Dorsolateral prefrontal cortex (tissue), 122 donors: ENCODE measurements at places on chromosomes 12 and 14. TPM values are rescaled to one million over a fixed set of nuclear protein-coding genes. Genes with fewer than 3 reads are reported as not detected.

GRCh38 chr14:47226877-47227520 is 448.4 kb downstream of the MDGA2 start:
- no peak for DNase-seq

DNA sequence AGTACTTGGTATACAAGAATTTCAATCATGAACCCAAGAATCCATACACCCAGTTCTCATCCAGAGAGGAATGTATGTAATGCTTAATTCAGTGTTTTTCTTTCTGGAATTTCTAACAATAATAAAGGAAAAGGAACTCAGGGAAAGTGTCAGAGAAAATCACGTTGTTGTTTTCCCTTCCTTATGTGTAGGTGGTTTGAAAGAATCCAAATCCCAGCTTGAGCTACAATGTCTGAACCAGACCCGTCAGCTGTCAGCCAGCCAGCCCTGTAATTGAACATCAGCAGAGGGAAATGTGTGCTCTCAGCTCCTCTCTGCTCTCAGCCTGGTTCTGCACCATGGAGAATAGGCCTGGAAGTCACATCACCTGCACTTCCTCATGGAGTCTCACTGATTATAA is 126.5 kb downstream of the TMEM30B start:
- DNase-seq = no peak

GRCh38 chr12:109871668-109872314 is 8.6 kb downstream of the GLTP start:
- no peak for DNase-seq

DNA sequence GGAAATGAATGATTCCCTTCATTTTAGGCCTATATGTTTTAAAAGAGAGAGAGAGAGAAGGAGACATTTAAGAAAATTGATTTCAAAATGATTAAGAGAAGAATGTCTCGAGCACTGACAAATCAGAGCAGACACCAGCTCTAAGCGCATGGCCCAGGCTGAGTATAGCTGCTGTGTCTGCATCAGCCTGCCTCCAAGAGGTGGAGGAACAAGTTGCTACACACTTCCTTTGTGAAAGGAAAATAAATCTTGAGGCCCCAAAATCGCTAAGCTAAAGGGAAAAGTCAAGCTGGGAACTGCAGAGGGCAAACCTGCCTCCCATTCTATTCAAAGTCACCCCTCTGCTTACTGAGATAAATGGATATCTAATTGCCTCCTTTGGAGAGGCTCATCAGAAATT is 728.7 kb upstream of the TMEM132C start:
- DNase-seq = no peak

The PROX2 gene
- not detected for total RNA-seq

- DNase-seq = no peak
These were observed 32.5 kb upstream of the PLEKHG6 start for GRCh38 chr12:6277982-6278438.

DNA sequence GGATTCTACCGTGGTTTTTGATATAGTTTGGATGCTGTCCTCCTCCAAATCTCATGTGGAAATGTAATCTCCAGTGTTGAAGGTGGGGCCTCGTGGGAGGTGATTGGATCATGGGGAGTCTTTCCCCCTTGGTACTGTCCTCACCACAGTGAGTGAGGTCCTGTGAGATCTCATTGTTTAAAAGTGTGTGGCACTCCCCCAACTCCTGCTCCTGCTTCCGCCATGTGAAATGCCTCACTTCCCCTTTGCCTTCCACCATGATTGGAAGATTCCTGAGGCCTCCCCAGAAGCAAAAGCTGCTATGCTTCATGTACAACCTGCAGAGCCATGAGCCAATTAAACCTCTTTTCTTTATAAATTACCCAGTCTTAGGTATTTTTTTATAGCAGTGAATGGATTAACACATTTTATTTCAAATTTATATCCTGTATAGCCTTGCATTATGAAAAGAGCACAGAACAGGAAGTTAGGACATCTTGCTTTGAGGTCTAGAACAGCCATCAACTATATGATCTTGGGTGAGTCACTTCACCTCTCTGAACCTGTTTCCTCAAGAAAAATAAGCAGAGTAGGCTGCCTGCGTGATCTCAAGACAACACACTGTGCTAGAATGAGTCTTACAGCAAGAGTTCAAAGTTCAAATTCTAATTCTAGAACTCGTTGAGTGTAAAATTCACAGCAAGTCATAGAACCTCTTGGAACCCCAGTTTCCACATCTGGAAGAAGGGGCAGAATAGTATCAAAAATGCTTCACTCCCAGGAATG is 160.9 kb upstream of the EEA1 start:
- DNase-seq = no peak

- no peak for DNase-seq
These were observed 226.4 kb downstream of the ANO2 start for GRCh38 chr12:5718680-5719079.

The TEAD4 gene
- total RNA-seq = 2.8 TPM

DNA sequence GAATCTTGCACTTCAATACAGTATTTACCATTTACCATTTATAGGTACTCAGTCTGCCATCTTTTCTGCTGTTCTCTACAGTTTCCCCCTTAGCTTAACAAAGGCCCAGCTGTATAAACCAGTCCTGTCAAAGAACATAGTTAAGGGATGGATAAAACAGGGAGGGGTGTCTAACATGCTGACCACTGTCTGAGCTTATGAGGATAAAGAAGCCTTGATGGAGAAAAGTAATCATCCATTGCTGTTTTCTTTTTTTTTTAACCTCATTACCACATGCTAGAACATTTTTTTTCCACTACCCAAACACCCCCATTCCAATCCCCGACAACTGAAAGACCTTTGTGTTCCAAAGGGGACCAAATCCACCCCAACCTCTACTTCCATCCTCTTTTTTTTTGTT is 39.9 kb downstream of the SOX5 start:
- DNase-seq = no peak

The LUM gene
- total RNA-seq = 0.35 TPM

DNA sequence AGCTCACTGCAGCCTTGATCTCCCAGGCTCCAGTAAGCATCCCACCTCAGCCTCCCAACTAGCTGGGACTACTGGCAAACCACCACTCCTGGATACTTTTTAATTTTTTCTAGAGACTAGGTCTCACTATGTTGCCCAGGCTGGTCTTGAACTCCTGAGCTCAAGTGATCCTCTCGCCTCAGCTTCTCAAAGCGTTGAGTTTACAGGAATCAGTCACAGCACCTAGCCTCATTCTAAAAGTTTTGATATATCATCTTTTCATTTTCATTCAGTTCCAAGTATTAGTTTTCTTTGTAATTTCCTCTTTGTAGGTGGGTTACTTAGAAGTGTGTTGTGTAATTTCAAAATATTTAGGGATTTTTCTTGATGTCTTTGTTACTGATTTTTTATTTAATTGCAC is 9.6 kb downstream of the CBX5 start:
- DNase-seq = no peak

DNA sequence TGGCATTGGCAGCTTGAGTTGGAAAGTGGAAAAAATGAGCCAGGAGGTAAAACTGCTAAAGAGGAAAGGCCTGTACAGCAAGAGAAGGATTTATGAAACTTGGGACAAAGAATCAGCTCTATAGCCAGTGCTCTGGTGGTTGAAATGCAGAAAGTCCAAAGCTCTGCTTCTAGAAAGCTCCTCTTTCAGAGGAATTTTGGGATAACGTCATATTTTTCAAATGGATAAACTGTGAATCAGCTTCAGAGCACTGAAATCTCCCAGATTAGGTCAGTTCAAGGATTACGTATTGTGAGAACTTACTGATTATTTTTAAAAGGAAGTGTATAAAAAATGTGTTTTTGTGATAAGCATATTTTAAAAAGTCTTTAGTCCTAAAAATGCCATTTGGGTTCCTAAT is 203.1 kb upstream of the CNOT2 start:
- no peak for DNase-seq

The NOC4L gene
- total RNA-seq = 18.5 TPM

The SYCP3 gene
- 0.37 TPM for total RNA-seq

DNA sequence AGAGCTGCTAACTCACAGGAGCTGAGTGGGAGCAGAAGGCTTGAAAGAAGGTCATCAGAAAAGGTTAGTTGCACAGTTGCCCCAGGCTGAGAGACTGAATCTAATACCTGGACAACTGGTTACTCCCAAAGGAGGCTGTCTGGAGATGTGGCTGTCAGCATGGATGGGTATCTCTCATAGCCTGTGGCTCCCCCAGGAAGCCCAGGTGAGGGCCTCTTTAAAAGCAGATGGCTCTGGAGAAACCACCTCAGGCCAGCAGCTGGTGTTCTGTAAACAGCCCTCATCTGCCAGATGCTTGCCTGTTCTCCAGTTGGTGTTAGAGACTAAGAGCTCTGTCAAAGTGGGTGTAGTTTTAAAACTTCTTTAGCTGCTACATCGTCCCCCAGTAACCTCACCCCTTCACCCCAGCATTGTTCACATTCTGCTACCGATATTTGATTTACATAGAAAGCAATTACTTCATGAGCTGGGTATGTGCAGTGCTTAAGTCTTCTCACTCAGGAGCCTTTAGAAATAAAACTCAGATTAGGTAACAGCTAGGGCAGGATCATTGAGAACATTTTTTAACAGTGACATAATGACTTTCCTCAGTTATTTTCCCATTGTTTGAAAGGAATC is 25.8 kb downstream of the DACT1 start:
- DNase-seq = no peak

GRCh38 chr12:56578983-56579546 is 51.1 kb downstream of the BAZ2A start:
- no peak for DNase-seq

GRCh38 chr14:67908052-67908754 is 88.6 kb downstream of the RAD51B start:
- no peak for DNase-seq

DNA sequence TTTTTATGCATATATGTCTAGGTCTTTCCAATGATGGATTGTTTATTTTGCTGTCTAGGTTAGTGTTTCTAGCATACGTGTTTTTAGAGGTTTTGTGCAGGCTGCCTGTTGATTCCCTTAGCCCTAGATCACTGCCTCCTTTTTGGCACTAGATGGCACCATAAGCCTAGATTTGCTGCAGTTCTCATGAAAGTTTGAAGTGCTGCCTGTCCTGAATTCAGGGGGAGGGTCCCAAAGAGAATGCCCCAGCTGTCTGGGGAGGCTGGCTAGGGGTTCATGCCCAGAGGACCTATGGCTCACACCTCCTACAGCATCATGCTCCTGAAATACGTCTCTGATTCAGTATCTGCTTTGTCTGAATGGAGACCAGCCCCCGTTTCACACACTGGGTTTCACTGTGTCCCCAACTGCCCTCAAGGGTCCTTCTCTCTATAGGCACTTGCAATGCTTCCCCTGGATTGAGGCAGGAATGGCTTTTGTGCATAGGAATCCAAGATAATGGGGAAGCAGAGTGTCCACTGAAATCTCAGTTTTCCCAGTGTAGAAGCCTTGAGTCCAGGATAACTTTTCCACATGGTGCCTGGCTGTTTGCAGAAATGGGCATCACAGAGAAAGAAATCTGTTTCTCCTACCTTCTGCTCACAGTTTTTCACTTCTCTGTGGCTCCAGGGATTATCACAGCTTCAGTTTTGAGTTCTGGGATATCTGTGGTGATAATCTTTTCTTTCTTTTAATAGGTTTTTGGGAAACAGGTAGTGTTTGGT is 14.2 kb upstream of the TXNRD1 start:
- DNase-seq = no peak

GRCh38 chr12:96094201-96094600 is 58.8 kb upstream of the LTA4H start:
- DNase-seq = no peak

DNA sequence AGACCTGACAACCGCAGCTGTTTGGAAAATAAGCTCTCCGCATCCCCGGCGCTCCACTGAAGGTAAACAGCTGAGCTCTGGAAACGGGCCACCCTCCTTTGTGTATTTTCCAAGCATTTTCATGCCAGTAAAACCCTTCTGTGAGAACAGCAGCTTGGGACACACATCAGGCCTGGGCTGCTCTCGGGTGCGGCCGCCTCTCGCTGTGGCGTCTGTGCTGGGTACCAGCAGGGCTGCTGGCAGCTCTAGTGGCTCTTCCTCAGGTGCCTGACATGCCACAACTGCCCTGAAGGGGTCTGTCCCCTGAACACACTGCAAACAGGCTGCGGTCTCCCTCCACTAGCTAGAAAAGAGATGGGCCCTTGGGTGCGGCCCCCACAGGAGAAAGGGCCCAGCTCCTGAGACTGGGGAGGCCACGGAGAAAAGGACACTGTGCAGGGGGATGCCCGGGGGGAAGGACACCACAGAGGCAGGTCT is 96.3 kb downstream of the ITPK1 start:
- no peak for DNase-seq

- no peak for DNase-seq
These were observed 190.6 kb downstream of the VRK1 start for GRCh38 chr14:96987771-96988170.

DNA sequence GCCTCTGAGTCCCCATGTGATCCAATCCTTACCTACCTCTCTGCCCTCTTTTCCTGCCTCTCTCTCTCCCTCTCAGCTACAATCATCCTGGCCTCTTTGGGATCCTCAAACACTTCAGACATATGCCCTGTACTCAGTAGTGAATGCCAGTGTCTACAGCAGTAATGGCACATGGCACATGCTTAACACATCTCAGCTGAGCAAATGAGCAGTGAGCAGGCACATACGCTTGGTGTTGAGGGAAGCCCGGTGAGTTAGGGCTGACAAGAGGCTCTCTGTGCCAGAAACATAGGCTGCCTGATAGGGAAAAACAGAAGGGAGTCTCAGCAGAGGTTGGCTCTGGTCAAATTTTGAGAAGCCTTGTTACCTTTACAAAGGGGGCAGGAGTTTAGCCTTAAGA is 409.1 kb downstream of the TMEM132D start:
- DNase-seq = no peak

- no peak for DNase-seq
These were observed 149.0 kb upstream of the PWP1 start for GRCh38 chr12:107536613-107537012.

- DNase-seq = no peak
These were observed 42.1 kb downstream of the NOC4L start for GRCh38 chr12:132186208-132186856.
